NCI-H526 treated with DMSO at 0.1 percent for 48 hours (cell line): ENCODE measurements at places on chromosomes 7 and 10.

DNA sequence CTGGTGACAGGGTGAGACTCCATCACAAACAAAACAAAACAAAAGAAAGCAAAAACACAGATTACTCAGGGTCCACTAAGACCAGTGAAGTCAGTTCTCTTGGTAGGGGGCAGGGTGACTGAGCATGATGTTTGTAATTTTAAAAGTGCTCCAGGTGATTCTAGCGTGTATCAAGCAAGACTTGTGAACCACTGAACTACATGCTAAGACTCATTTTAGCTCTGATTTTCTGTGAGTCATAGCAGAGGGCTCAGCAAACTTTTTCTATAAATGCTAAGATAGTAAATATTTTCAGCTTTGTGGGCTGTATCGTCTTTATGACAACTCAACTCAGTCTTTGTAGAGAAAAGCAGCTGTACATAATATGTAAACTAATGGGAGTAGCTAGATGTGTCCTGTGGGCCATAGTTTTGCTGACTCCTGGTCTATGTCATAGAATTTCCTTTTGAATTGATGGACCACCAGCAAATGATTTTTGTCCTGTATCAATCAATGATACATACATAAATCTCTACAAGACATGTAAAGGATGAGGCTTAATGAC lies 141.3 kb downstream of the CFTR start:
- no peak for DNase-seq

GRCh38 chr7:19011212-19011611 lies 106.2 kb downstream of the TWIST1 start:
- no peak for DNase-seq

GRCh38 chr10:78164702-78165101 lies 131.0 kb downstream of the RPS24 start:
- no peak for DNase-seq

DNA sequence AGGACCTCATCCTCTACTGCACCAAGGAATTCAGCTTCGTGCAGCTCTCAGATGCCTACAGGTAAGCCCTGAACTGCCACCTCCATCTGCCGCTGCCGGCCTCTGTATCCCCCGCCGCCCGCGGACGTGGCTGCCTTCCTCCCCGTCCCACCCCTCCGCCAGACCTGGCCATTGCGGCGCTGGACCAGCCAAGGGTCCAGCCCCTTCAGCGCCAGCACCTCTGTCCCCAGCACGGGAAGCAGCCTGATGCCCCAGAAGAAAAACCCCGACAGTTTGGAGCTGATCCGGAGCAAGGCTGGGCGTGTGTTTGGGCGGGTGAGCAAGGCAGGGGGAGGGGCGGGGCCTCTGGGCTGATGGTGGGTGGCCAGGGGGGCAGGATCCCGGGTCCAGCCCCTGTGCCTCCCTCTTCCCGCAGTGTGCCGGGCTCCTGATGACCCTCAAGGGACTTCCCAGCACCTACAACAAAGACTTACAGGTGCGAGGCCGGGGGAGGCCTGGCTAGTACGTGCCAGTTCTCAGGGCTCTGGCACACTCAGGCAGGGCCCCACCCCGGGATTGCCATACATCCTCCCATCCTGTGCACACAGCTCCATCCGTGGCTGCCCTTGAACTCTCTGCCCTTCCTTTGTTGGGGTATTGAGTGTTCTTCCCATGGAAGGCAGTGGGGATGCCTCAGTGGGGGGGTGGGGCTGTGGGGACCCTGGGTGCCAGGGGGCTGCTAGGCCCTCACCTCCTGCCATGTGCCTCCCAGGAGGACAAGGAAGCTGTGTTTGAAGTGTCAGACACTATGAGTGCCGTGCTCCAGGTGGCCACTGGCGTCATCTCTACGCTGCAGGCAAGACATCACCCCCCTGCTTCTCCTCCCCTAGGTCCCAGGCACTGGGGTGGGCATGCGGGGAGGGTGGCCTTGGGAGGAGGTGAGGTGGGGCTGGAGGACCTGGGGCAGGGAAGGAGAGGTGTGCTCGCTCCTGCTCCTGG lies 13.5 kb downstream of the ASL start:
- no peak for DNase-seq

DNA sequence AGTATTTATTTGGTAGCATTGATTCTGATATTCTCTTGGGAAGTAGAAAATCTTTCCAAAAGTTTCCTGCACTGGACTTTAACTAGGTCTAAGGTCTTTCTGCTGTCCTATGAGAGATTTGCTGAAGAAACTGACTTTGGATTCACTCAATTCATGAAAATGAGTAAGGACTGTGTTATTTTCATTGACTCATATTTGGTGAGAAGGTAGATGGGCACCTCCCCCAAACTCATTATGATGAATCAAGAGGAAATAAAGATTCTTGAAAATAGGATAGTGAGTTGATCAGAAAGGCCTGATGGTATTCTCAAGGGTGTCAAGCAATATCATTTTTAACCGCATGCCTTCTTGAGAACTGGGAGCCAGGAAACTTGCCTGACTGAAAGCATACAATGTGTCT lies 110.3 kb downstream of the RNF133 start:
- DNase-seq = no peak

- DNase-seq = no peak
These were observed 58.1 kb downstream of the NRP1 start for GRCh38 chr10:33276282-33276923.

GRCh38 chr10:49242604-49243003 lies 54.4 kb upstream of the TMEM273 start:
- DNase-seq = no peak

GRCh38 chr7:139647085-139647484 lies 123.6 kb downstream of the CLEC2L start:
- DNase-seq = no peak

- DNase-seq = no peak
These were observed 8.6 kb downstream of the CAMK2G start for GRCh38 chr10:73865459-73866442.

- no peak for DNase-seq
These were observed 161.6 kb downstream of the PKD1L1 start for GRCh38 chr7:47786557-47787248.

DNA sequence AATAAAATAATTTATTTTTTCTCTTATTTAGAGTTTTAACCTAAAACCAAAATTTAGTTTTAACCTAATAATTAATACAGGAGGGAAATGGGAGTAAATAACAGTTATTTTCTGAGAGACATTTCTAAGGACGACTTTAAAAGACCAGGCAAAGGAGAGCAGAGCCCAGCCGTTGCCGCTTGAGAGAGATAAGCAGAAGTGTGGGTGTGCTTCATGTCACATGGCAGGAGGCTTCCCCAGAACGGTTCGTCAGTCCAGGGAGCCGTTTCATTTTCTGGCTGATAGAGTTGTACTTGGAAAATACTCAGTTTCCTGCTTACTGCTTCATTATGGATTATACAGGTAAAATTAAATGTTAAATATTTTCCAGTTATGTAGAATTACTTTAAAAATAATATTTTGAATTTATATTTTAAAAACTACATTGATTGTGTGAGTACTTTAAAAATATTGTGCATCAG lies 61.4 kb downstream of the ST7 start:
- peak; percentile 44 for DNase-seq

GRCh38 chr7:76185187-76185896 lies 16.4 kb upstream of the SRRM3 start:
- no peak for DNase-seq

DNA sequence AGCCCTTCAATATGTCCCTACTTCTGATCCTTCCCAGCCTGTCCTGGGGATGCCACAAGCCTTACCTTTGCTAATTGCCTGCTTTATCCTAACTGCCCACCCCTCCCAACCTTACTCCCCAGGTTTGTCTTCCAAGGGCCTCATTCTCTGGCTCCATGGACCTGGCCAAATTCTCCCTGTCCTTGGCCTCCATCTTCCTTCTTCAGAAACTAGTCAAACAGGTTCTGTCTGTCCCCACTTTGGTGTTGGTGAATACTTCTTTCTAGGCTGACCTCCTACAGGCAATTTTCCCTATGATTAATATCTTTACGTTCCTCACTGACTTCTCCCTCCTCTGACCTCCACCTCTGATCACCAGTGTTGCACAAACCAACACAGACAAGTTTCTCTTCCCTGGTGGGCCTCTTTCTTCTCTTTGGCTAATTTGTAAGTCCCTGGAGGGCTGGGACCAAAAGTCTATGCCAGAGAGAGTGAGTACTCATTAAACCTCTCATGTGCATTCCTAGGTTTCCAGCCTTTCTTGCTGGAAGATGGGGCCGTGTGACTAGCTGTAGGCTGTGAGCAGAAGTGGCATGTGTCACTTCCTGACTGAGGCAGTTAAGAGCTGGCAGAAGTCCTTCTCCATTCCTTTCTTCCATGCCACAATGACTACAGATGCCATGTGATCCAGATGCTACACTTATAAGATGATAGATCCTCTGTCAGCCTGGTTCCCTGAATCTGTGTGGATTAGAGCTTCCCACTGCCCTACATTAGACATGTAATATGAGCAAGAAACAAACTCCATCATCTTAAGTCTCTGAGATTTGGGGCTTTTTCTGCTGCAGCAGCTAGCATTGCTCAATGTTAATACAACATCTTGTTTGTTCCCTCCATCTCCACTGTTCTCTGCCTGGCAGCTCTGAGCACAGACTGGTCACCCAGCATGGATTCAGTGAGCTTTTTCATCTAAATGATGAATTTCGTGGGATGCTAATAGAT lies 382.7 kb downstream of the RPS24 start:
- DNase-seq = no peak
